ENCODE measurements at places on chromosomes 3 and 15.

GRCh38 chr15:46331546-46331945 lies 696.7 kb downstream of the SQOR start:
- no peaks in the 10 kb centered on the region for H3K36me3 ChIP-seq
- H3K4me3 ChIP-seq: no peak overlapping the region
- H3K27ac ChIP-seq: no peak overlapping the region
- H3K4me1 ChIP-seq: no peaks in the 10 kb centered on the region

DNA sequence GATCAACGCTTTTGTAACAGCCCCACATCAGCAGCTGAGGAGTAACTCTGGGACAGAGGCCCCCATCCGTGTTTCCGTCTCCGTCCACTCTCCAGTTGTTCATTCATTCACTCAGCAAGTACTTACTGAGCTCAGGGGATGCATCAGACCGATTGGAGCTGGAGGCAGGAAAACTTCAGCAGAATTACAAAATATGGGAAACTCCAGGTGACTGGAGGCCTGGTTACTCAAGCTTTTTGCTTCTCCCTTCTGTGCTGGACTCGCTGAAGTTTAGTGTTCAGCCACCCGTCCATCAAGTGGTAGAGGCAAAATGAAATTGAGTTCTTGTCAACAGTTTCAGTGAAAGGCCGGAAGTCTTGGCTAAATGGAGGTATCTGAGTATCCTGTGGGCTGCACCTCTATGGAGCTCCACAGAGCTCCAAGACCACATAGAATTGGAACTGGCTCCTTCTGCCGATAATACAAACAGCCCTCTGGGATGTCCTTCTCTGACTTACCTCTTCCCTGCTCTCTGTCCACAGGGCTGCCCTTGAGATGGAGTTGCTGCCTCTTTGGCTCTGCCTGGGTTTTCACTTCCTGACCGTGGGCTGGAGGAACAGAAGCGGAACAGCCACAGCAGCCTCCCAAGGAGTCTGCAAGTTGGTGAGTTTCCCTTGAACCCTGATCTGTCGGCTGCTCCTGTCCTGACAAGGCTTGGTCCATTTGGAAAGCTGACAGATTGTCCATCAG lies 14.7 kb downstream of the NRROS start:
- no peak for DNase-seq
- no peak overlapping the region for H3K4me3 ChIP-seq
- H3K36me3 ChIP-seq: no peaks in the 10 kb centered on the region
- H3K4me1 ChIP-seq: no peaks in the 10 kb centered on the region
- H3K27me3 ChIP-seq: no peaks in the 10 kb centered on the region
- no peak overlapping the region for H3K27ac ChIP-seq

- H3K4me1 ChIP-seq: no peaks in the 10 kb centered on the region
- H3K4me3 ChIP-seq: no peak overlapping the region
- no peaks in the 10 kb centered on the region for H3K36me3 ChIP-seq
These were observed 25.6 kb upstream of the CCDC50 start for GRCh38 chr3:191303596-191303995.

GRCh38 chr15:100940767-100941379 lies 21.7 kb downstream of the LRRK1 start:
- H3K36me3 ChIP-seq: no peaks in the 10 kb centered on the region
- no peaks in the 10 kb centered on the region for H3K27me3 ChIP-seq
- H3K4me3 ChIP-seq: no peak overlapping the region
- no peak for DNase-seq

- no peak overlapping the region for H3K4me3 ChIP-seq
- DNase-seq: no peak
- H3K36me3 ChIP-seq: no peaks in the 10 kb centered on the region
- H3K4me1 ChIP-seq: no peaks in the 10 kb centered on the region
- H3K27ac ChIP-seq: no peak overlapping the region
- no peaks in the 10 kb centered on the region for H3K27me3 ChIP-seq
These were observed 464.1 kb downstream of the NTRK3 start for GRCh38 chr15:87792250-87793040.

DNA sequence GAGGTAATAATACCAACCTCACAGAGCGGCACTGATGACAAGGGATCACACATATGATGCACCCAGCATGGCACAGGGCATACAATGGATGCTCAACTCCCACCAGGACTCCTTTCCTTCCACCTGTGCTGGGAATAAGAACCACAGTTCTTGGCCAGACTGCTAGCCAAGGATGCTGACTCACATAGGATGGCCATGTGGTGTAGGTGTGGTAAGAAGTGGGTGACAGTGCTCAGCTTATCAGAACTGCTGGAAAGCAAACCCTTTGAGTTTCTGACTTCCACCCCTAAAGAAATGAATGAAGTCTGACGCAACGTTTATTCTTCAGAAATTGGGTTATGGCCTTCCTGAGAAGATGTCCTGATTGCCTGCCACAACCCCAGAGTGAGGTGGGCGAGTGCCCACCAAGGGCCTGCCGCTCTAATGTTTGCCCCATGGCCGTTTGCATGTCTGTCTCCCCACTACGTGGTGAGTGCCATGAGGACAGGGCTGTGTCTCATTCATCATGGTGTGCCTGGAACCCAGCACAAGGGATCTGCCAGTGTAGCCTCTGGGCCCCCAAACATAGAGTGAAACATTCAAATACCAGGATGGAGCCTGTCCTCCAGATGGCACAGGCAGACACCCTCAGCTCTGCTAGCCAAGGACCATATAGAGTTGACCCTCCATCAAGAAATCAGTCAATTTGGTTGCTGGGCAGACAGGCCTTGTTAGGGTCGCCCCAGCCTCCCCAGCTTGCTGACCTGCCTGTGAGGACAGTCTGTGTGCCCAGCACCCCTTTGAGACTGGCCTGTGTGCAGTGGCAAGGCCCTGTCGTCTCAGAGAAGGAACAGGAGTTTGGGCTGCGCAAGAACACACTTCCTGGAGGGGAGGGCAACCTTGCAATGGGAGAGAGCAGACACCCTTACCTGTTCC lies 57.6 kb upstream of the SLCO2A1 start:
- no peaks in the 10 kb centered on the region for H3K4me1 ChIP-seq
- H3K27me3 ChIP-seq: no peaks in the 10 kb centered on the region
- H3K36me3 ChIP-seq: no peaks in the 10 kb centered on the region
- H3K27ac ChIP-seq: no peak overlapping the region
- DNase-seq: no peak

DNA sequence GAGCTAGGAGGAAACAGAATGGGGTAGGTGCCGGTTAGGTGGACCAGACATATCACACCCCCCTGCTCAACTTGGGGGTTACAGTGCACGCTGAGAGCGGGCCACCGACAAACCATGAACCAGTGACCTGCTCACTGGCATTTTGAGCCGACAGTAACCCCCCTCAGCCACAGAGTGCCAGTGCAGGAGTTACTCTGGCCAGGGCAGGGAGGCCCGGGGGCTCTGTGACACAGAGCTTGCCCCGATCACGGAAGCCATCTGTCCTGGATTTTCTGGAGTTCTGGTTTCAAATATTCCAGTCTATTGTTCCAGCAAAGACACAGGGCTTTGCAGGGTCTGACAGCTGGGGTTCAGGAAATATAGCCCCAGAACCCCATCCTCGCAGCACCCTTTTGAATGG lies 225.2 kb downstream of the VPS13C start:
- H3K4me1 ChIP-seq: no peaks in the 10 kb centered on the region
- no peak overlapping the region for H3K27ac ChIP-seq
- H3K36me3 ChIP-seq: no peaks in the 10 kb centered on the region
- DNase-seq: no peak
- no peak overlapping the region for H3K4me3 ChIP-seq
- H3K27me3 ChIP-seq: no peaks in the 10 kb centered on the region

Measured in kidney (tissue), 22 donors.